ENCODE measurements at places on chromosomes 3 and 15. TPM values are rescaled to one million over a fixed set of nuclear protein-coding genes. Genes with fewer than 3 reads are reported as not detected.

DNA sequence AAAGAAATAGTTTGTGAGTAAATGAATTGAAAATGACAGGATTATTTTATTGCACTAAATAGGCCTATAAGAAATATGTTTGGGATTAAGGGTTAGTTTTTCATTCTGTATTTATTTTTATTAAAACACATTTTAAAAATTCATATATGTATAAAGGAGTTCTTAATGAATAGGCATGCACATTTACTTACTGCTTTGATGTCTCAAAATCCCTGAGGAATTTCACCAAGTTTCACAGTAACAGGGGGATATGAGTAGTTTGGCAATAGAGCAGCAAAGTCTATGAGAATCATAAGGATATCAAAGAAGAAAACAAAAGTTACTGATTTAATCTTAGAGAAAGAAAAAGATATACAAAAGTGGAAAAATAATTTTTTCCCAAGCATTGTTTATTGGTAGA is 411.7 kb downstream of the NAALADL2 start:
- DNase-seq, result no peak

Gene GPR27
- total RNA-seq, result 2.0 TPM

Gene TMC3
- total RNA-seq, result 1.6 TPM

GRCh38 chr15:85730001-85730820 is 64.5 kb downstream of the KLHL25 start:
- no peak for DNase-seq

Gene PLA2G4D
- total RNA-seq, result not detected

DNA sequence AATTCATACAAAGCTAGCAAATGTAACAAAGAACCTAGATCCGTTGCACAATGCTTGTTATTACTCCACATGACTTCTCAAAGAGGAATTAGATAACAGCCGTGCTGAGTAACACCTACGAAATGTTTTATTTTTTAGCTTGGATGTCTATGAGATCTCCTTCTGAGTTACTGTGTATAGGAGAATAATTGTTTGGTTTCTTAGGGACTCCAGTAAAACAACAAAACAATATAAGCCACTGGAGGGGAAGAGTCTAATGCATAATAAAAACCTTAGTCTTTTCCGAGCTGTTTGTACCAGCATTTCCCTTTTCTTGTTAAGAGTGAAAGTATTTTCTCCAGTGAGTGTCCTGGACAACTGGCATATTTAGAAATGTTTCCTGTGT is 15.6 kb downstream of the SNAP23 start:
- no peak for DNase-seq

DNA sequence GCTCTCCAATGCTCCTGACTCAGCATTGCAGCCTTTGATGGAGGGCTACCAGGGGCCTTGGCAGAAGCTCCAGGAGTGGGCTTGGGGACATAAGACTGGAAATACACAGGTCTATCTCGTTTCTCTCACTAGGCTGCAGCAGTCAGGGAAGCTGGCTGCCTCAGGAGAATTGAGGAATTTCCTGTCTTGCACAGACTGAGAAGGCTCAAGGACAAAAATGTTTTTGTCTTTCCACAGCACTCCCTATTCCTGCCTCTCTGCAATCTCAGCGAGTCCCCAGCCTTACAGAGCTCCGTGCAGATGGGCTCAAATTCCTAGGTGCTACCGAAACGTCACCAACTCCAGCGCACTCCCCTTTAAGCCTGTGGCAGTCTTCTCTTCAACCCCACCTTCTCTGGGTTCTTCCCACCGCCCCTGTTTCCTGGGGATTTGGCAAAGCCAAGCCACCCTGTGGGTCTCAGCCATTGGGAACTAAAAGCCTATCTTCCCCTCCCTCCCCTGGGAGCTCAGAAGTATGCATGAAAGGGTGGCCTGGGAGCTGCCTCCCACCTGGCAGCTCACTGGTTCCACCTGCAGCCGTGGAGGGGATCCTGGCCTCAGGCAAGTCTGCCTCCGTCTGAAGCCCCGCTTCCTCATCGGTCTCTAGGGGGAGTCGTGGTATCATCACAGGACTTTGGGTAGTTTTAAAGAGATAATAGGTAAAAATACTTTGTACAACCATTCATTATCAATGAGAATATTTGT is 322.6 kb upstream of the FRG2C start:
- no peak for DNase-seq

GRCh38 chr3:175741951-175742350 is 882.8 kb downstream of the NAALADL2 start:
- no peak for DNase-seq

DNA sequence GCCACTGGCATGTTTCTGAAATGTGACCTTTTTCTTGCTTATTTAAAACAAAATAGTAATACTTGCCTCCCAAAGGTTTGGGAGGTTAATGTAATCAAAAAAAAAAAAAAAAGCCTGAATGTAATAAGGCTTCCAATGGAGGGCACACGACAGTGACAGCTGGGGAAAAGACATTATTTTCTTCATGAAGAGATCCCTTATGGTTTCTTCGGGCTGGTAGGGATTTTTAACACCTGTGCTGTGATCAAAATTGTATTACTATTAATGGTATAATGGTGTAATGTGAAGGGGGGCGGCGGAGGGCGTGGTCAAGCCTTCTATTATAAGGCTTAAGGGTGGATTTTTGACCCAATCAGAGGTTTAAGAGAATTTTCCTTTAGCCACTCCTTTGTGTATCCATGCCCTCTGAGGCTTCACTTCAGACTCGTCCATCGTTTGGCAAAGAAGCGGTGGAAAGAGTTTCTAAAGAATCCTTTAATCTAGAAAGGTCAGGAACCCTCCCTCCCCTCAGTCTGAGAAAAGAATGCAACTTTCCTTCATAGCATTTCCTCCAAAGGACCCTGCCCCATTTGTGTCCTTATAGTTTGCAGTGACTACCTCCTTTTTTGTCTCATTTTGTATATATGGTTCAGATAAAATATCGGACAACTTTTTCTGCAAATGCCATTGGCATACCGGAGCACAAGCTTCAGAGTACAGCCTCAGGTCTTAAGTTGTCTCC is 89.5 kb upstream of the CHD2 start:
- DNase-seq, result no peak

- no peak for DNase-seq
Observed at GRCh38 chr15:44710236-44711095, 657 bp downstream of the PATL2 start.

Gene VWA5B2
- total RNA-seq, result 0.16 TPM

DNA sequence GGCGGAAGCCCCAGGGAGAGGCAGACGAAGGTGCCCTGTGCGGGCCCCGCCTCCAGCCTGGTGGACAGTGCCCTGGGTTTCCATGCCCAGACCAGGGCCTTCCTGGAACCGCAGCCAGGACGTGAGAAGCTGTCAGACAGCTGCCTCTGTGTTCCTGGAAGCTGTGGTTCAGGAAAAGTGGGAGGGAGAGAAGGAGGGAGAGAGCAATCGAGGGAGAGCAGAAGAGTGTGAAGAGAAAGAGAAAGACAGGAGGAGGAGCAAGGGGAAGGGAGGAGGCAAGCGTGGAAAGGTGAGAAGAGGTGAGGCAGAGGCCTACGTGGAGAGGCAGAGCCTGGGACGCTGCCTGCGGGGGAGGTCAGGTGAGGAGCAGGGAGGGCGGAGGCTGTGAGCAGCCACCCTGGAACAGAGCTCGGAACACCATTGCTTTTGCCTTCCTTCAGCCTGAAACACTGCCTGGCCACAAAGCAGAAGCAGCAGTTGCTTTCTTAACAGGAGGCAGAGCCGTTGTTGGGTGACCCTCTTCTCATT is 18.6 kb downstream of the ZDHHC19 start:
- no peak for DNase-seq

DNA sequence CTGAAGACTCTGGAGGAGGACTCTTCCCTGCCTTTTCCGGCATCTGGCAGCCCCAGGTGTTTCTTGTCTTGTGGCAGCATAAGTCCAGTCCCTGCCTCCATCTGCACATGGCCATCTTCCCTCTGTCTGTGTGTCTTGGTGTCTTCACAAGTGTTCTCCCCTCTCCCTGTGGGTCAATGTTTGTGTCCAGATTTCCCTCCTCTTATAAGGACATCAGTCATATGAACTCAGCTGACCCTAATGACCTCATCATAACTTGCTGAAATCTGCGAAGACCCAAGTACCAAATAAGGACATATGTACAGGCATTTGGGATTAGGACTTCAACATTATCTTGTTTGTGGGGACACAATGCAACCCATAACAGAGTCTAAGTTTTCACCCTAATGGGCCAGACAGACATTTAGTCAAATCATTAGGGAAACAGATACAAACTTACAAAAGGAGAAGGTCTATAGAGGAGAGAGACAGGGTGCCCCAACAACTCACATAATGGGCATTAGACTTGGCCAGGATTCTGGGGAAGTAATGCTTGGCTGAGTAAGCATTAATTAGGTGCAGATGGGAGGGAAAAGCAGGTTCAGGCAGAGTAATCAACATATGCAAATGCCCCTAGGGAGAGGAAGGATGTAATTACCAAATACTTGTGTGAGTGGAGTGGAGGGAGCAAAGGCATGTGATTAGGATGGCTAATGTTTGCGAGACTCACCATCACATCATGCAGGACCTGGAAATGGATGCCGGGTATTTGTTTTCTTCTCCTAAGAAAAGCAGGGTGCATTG is 372.8 kb upstream of the TBL1XR1 start:
- DNase-seq, result no peak

- DNase-seq, result no peak
Observed at GRCh38 chr3:145370870-145371269, 790.1 kb downstream of the PLOD2 start.

- no peak for DNase-seq
Observed at GRCh38 chr3:15629860-15630597, 28.5 kb downstream of the BTD start.

Gene BOC
- 48.8 TPM for total RNA-seq

- DNase-seq, result no peak
Observed at GRCh38 chr3:161893972-161894371, 397.4 kb downstream of the OTOL1 start.

Gene IDH3A
- 44.2 TPM for total RNA-seq

All from breast epithelium (tissue), 4 donors.